Sciatic nerve (tissue), 2 donors: ENCODE measurements at places on chromosomes 5 and 9. TPM values are rescaled to one million over a fixed set of nuclear protein-coding genes. Genes with fewer than 3 reads are reported as not detected.

- DNase-seq: no peak
Observed at GRCh38 chr9:105871540-105871939, 177.2 kb downstream of the TMEM38B start.

- DNase-seq: no peak
Observed at GRCh38 chr5:18397891-18398290, 763.6 kb downstream of the TAF11L14 start.

Gene TAF11L10
- not detected for total RNA-seq

Gene NELFB
- 38.9 TPM for total RNA-seq

Gene SELENOP
- total RNA-seq: 801 TPM

Gene IL3
- not detected for total RNA-seq
